ENCODE measurements at places on chromosomes 5 and 9. TPM values are rescaled to one million over a fixed set of nuclear protein-coding genes. Genes with fewer than 3 reads are reported as not detected.

The CCL28 gene
- 0.87 TPM for total RNA-seq

The RABL6 gene
- 99.9 TPM for total RNA-seq

The TMEM252 gene
- not detected for total RNA-seq

The FAM221B gene
- not detected for total RNA-seq

The LCN9 gene
- total RNA-seq: not detected

The ISOC1 gene
- 14.3 TPM for total RNA-seq

The PCDHAC1 gene
- 0.06 TPM for total RNA-seq

The CCL27 gene
- not detected for total RNA-seq

The UBE2QL1 gene
- total RNA-seq: not detected

The IFNB1 gene
- not detected for total RNA-seq

The DNAH5 gene
- total RNA-seq: 2.0 TPM

The SLC9A3 gene
- total RNA-seq: 3.1 TPM

The PRRX2 gene
- total RNA-seq: 1.4 TPM

The IL13 gene
- not detected for total RNA-seq

The PCDHB5 gene
- 2.5 TPM for total RNA-seq

The ADGRD2 gene
- total RNA-seq: not detected

The MYMK gene
- not detected for total RNA-seq

The MED22 gene
- 21.9 TPM for total RNA-seq

The RNF183 gene
- total RNA-seq: not detected

The FCN2 gene
- not detected for total RNA-seq

The SMIM33 gene
- total RNA-seq: not detected

The DDX4 gene
- total RNA-seq: not detected

The TEX48 gene
- not detected for total RNA-seq

The DYNC2I2 gene
- total RNA-seq: 71.9 TPM

The TLX3 gene
- total RNA-seq: not detected

The CNTFR gene
- total RNA-seq: not detected

The MEF2C gene
- total RNA-seq: 36.9 TPM

The PCA3 gene
- total RNA-seq: not detected

The MATR3 gene
- total RNA-seq: 178 TPM

The BNC2 gene
- 19.0 TPM for total RNA-seq

The LPAR1 gene
- total RNA-seq: 0.53 TPM

The DPYSL3 gene
- 67.0 TPM for total RNA-seq

The SPATA6L gene
- 3.8 TPM for total RNA-seq

The PCDHA1 gene
- 0.06 TPM for total RNA-seq

The PCDHB16 gene
- 1.1 TPM for total RNA-seq

The DRD1 gene
- not detected for total RNA-seq

The RASEF gene
- 0.48 TPM for total RNA-seq

The FOXD1 gene
- 10.8 TPM for total RNA-seq

The SLCO4C1 gene
- 0.29 TPM for total RNA-seq

The DBH gene
- total RNA-seq: not detected

Measured in glomerular endothelial cell (primary cell).